Transverse colon (tissue), 4 donors: ENCODE measurements at places on chromosomes 5 and 9. TPM values are rescaled to one million over a fixed set of nuclear protein-coding genes. Genes with fewer than 3 reads are reported as not detected.

DNA sequence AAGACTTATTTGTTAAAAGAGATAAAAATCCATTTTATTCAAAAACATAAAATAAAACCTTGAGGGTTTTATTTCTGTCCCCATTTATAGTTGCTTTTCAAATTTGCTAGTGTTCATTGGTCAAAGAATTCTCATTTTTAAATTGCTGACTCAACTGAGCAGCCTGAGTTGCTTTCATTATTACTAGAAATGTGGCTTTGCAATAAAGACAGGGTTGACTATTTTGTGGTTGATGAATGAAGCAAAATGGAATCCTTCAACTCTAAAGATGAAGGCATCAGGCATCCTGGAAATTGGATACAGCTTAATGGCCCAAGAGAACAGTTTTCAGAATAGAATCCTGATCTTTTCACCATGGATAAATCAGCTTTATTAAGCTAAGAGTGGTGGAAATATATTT, 23.9 kb upstream of the PPP3R2 start:
- H3K36me3 ChIP-seq = no peaks in the 10 kb centered on the region
- no peak for DNase-seq
- no peaks in the 10 kb centered on the region for H3K4me1 ChIP-seq

DNA sequence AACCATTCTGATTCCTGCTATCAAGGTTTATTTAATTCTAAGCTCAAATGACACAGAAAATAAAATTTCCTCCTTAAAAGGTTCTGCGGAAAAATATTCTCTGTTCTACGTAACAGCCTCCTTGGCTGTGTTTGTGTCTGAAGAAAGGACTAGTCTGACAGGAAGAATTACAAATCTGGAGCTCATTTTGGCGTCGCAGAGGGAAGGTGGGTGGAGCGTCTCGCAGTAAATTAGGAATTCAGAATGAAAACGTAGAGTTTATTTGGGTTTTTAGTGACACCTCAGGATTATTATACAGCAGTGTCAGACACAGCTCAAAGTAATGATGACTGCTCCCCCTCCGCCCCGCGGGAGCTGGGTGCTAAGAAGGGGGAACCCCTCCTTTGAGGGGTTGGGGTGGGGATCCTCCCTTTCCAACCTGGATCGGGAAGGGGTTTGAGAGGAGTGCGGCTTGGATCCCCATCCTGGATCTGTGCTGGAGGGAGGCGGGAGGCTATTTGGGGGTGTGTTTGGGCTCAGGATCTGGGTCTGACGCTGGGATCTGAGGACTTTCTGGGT, 933 bp upstream of the TGFBR1 start:
- peak overlapping the region; percentile 94 for H3K27ac ChIP-seq
- DNase-seq = no peak
- H3K4me1 ChIP-seq = peaks cover 15% of the 10 kb centered on the region

DNA sequence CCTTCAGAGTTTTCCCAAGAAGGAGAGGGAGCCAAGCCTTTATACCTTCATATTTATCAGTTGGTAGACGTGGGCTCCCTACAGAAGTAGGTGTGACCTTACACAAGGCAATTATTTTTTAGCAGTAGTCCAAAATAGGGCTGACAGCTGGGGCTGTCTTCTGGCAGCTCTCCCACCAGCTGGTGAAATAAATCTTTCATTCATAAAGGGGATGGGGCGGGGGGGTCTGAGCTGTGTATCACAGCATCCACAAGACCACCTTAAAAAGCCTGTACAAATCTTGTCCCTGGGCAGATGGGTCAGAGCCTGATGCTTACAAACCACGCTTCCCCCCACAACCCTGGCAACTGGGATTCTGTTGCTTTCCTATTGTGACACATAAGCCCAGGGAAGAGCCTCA, 19.7 kb downstream of the CSF2 start:
- H3K27ac ChIP-seq = no peak overlapping the region
- no peak overlapping the region for H3K4me3 ChIP-seq
- no peaks in the 10 kb centered on the region for H3K36me3 ChIP-seq
- H3K4me1 ChIP-seq = no peaks in the 10 kb centered on the region

DNA sequence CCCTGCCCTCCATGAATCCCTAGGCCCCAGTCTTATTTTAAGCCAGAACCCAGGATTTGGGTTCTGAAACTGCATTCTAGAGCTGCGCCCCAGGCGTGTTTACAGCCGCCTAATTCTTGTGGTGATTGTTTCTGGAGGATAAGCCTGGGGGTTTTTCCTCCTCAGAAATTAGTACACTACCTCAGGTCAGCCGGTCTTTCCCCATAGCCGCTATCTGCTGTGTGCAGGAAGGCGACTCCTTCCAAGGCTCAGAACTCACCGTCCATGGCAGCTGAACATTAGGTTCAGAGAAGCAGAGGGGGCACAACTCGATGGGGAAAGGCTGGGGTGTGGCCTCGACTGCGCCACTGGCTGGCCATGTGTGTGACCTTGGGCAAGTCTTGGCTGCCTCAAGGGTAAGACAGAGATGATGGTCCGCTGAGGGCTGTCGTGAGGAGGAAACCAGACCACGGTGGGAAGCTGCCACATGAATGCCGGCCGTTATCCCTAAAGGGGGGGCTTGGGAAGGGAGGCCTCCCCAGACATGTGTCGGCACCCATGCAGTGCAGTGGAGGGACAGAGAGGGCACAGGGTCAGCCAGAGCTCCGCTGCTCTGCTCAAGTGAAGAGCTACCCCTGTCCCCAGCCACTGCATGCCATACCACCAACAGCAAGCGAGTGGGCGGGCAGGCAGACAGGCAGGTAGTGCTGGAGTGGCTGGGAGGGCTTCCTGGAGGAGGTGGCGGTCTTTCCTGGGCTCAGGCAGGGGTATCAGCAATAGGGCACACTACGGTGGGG, 28.9 kb downstream of the SHB start:
- H3K36me3 ChIP-seq = no peaks in the 10 kb centered on the region
- no peak overlapping the region for H3K4me3 ChIP-seq
- H3K4me1 ChIP-seq = peaks cover 19% of the 10 kb centered on the region
- DNase-seq = no peak

DNA sequence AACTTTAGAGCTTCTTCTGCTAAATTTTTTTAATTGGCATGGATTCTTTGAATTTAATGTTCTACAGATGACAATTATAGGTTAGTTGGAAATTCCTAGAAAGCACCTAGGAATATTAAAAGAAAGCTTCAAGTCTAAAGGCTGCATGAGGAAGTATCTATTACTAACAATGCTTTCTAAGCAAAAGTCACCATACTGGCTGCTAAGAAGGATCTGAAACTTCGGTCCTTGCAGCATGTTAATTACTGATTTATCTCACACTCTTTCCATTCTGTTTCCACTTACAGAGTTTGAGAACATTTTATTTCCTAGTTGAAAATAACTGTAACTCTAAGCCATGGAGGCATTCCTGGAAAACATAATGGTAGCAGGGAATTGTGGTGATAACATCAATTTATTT, 8.4 kb downstream of the SEMA6A start:
- H3K4me3 ChIP-seq = no peak overlapping the region
- no peak overlapping the region for H3K27ac ChIP-seq

GRCh38 chr9:130193531-130194377, 21.6 kb downstream of the NCS1 start:
- peaks cover 46% of the 10 kb centered on the region for H3K4me1 ChIP-seq
- no peaks in the 10 kb centered on the region for H3K36me3 ChIP-seq
- DNase-seq = no peak
- H3K27me3 ChIP-seq = no peaks in the 10 kb centered on the region
- H3K27ac ChIP-seq = peak overlapping the region; percentile 59

GRCh38 chr5:172410160-172410559, 44.2 kb downstream of the SH3PXD2B start:
- H3K27me3 ChIP-seq = no peaks in the 10 kb centered on the region
- H3K27ac ChIP-seq = peak overlapping the region; percentile 81
- peaks cover 21% of the 10 kb centered on the region for H3K4me1 ChIP-seq

- peaks cover 57% of the 10 kb centered on the region for H3K4me1 ChIP-seq
- peak; percentile 60 for DNase-seq
- H3K27me3 ChIP-seq = no peaks in the 10 kb centered on the region
These were observed at the start of gene HSDL2 for GRCh38 chr9:112380102-112380824. Gene HSDL2 (plus strand): TSS chr9:112380108. CDS start chr9:112380164, 56 bp downstream.

Gene PHF24
- total RNA-seq = not detected

Gene VLDLR
- total RNA-seq = 14.0 TPM

Gene ANKRD20A1
- total RNA-seq = 12.3 TPM

Gene RPS23
- total RNA-seq = 590 TPM
